Activated naive CD4-positive, alpha-beta T cell treated with anti-CD3 and anti-CD28 coated beads for 36 hours (primary cell): ENCODE measurements at places on chromosomes 1 and 21.

- DNase-seq: no peak
These were observed 175.6 kb downstream of the NRIP1 start for GRCh38 chr21:14889080-14889810.

DNA sequence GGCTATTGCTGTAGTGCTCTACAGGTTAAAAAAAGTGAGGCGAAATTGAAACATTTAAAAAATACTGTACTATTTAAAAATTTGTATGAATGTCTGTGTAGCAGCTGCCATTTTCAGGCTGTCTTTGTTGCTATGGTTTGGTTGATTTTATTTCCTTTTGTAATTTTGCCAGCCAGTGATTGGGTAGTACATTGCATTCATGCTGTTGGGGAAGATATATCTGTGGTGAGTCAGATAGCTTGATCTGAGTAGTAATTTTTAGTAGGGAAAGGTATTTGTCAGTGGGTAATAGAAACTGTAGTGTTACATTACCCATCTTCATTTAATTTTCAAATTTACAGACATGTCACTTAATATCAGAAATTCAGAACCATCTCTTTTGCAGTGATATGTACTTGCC is 15.0 kb downstream of the NFIA start:
- DNase-seq: no peak

- DNase-seq: no peak
These were observed 24.6 kb downstream of the PRDM15 start for GRCh38 chr21:41854426-41854995.

DNA sequence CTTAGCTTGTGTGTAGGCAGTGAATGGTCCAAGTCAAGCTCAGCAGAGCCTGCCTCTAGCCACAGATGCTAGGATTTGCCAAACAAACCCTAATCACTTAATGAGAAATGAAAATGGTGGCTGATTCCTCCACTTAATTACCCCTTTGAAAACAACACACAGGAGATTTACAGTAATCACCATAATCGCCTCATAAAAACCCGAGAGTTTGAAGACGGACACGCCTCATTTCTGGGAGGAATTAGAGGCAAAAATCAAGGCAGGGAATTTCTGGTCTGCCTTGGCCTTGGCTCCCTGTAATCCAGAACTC is 16.3 kb upstream of the FOXE3 start:
- no peak for DNase-seq

DNA sequence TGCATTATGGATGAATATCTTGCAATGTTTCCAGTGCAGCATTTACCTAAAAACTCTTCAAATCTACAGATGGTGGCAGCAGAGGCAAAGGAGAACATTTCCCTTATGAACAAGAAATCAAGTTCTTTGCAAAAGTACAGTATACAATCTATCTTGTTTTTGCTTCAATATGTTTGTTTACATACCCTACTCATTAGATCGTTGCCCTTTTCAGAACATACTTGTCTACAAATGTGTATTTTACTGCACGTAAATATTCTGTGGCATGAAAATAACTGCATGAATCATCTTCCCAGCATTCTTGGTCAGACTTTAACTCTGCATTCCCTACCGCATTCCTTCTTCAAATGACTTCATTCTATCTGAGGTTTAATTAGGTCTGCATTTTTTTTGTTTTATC is 212.7 kb downstream of the ZP4 start:
- DNase-seq: no peak

DNA sequence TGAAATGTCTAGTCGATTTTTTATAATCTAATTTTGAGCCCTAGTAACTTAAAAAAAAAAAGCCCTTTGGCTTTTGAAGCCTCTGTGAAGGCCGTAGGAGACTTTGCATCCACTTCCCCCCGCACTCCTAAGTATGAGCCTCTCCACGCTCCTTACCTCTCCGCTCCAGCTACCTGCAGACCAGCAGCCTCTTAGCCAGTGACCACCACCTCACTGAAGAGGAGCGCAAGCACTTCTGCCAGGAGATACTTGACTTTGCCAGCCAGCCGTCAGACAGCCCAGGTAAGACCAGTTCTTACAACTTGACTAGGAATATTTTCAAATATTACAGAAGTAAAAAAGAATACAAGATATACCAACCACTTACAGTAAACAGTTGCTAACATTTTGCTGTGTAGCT is 27.4 kb upstream of the PWP2 start:
- DNase-seq: no peak
